ENCODE measurements at places on chromosomes 16 and 17.

DNA sequence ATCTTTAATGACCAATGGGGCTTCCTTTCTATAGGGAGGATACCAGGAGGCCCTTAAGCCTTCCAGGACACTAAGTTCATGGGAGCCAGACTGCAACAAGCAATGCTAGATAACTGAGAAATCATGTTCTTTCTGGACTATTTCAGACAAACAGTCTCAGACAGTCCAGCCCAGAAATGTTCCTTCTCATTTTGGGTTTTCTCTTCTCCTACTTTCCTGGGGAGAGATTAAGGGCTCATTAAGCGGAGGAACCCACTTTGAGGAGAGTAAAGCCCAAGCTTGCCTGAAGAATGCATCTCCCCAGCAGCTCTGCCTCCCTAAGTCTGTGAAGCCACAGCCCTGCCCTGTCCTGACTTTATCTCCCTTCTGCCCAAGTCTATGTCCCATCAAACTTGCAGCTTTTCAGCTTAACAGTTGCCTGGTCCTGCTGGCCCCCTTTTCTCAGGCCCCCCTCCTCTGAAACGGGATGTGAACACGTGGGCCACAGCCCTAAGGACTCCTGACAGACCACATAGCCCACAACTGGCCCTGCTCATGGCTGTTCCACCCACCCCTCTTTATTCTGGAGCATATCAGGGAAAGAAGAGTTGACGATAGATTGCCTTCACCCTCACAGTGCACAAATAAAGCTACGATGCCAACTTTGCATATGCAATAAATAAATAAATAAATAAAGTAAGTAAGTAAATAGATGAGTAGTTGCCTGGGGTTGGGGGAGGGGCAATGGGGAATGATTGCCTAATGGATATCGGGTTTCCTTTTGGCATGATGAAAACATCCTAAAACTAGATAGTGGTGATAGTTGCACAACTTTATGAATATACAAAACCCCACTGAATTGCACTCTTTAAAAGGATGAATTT is 111.0 kb downstream of the N4BP1 start:
- no peak for DNase-seq

DNA sequence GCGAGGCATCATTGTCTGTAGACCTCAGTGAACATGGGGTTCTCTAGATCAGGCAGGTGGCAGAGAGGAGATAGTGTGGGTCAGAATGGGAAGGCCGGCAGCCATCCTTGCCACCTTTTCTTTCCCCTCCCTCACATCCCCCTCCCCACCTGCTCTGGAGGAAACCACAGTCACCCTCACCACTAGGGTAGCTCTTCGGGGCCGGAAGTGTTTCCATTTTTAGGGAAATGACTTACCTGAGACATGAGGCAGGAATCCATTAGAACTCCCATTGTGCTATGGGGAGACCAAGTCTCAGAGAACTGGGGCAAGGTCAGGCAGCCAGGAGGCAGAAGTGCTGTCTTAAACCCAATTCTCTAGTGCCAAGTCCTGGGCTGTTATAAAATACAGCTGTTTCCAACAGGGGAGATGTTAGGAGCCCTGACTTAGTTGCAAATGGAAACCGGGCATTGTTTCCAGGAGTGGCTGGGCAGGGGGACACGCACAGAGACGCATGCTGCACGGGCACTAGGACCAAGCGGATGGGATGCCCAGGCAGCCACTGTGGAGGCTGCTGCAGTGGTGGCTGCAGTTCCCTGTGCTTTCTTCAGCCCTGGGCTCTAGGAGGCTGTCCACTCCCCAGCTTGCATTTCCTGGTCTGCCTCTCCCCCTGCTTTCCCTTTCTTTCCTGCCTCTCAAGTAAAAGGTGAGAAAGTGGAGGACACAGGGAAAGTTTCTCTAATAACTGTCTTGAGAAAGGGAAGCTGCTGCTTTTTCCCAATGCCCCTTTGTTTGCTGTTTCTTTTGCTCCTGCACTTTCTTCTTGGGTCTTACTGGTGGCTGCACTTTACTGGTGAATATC is 2.8 kb downstream of the HAS3 start:
- DNase-seq, result no peak

DNA sequence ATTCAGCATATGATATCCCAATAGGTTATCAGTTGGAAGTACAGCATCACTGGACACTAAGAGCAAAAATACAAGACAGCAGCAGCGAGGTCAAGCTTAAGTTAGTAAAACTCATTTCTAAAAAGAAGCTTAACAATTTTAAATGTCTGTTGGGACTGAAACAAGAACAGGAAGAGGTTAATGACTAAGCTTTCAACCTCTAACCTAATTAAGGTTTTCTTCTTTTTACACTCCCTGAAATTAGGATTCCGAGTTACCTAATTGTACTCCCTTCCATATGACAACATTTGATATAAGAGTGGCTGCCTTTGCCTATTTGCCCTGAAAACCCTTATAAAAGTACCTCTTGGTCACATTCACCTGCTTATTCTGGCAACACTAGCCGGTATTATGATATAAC is 34.3 kb downstream of the CPSF4L start:
- DNase-seq, result no peak

- no peak for DNase-seq
These were observed 46.7 kb downstream of the MAP2K6 start for GRCh38 chr17:69460963-69461922.

- DNase-seq, result no peak
These were observed 468.8 kb upstream of the DYNLRB2 start for GRCh38 chr16:80071964-80072456.

- DNase-seq, result no peak
These were observed 12.1 kb downstream of the CYB561 start for GRCh38 chr17:63433746-63434591.

DNA sequence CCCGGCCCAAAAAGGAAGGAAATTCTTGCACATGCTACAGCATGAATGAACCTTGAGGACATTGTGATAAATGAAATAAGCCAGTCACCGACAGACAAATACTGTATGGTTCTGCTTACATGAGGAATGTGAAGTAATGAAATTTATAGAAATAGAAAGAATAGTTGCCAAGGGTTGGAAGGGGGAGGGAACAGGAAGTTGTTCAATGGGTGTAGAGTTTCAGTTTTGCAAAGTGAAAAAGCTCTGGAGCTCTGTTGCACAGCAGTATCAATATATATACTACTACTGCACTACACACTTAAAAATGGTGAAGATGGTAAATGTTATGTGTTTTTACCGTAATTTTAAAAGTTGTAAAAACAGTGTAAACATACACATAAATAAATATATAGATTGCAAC is 43.7 kb downstream of the PKD1L3 start:
- no peak for DNase-seq

DNA sequence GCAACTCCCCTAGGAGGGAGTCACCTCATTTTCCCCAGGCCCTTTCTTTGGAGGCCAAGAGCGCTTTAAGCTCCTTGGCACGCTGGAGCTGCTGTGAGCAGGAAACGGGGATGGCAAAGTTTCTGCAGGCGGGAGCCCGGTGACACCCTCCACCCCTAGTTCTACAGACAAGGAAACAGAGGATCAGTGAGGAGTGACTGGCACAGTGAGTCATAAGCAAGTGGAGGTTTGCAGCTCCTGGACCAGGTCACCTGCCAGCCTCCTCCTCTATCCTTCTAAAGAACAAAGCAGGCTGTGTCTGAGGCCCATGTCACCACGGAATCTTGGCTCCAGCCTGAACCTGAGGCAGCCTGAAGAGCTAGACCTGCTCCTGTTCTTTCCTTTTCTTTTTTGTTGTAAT is 141.9 kb downstream of the TMEM132E start:
- no peak for DNase-seq

Measured in right renal cortex interstitium (tissue), 3 donors.